ENCODE measurements at places on chromosomes 2 and 18.

- peak overlapping the region; percentile 59 for H3K27ac ChIP-seq
- peaks cover 4% of the 10 kb centered on the region for H3K36me3 ChIP-seq
- DNase-seq = peak; percentile 86
- peak overlapping the region; percentile 63 for H3K4me3 ChIP-seq
- H3K4me1 ChIP-seq = peaks cover 75% of the 10 kb centered on the region
- no peaks in the 10 kb centered on the region for H3K27me3 ChIP-seq
Observed at GRCh38 chr2:28586867-28587266, 91.0 kb downstream of the PLB1 start.

- H3K27me3 ChIP-seq = no peaks in the 10 kb centered on the region
- H3K27ac ChIP-seq = no peak overlapping the region
- no peak overlapping the region for H3K4me3 ChIP-seq
- peaks cover 3% of the 10 kb centered on the region for H3K36me3 ChIP-seq
Observed at GRCh38 chr2:176819306-176819705, 393.3 kb upstream of the HNRNPA3 start.

GRCh38 chr2:30165617-30166016, 18.8 kb downstream of the YPEL5 start:
- no peaks in the 10 kb centered on the region for H3K27me3 ChIP-seq
- no peak overlapping the region for H3K4me3 ChIP-seq
- no peak overlapping the region for H3K27ac ChIP-seq
- H3K4me1 ChIP-seq = peaks cover 6% of the 10 kb centered on the region

- DNase-seq = no peak
- H3K27ac ChIP-seq = no peak overlapping the region
Observed at GRCh38 chr18:36296650-36297416, 680 bp upstream of the FHOD3 start.

- no peak for DNase-seq
- H3K4me1 ChIP-seq = peaks cover 76% of the 10 kb centered on the region
- no peaks in the 10 kb centered on the region for H3K27me3 ChIP-seq
- H3K27ac ChIP-seq = peak overlapping the region; percentile 50
Observed at GRCh38 chr2:84652431-84652830, 136.1 kb downstream of the DNAH6 start.

DNA sequence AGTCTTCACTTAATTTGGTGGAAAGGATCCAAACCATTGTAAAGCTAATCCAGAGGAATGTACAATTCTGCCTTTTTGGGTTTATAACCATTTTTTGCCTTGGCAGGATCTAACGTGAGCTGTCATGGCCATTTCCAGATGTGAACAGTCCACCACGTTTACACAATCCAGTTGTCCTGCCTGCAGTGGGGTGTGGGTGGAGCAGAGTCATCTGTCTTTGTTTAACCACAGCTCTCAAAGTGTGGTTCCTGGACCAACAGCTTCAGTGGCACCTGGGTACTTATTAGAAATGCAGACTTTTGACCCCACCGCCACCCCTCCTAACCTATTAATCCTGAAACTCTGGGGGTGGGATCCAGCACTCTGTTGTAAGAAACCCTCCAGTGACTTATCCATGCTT, 35.9 kb downstream of the FHOD3 start:
- H3K4me3 ChIP-seq = no peak overlapping the region
- H3K4me1 ChIP-seq = no peaks in the 10 kb centered on the region
- no peak for DNase-seq
- no peak overlapping the region for H3K27ac ChIP-seq

- DNase-seq = peak; percentile 77
- no peaks in the 10 kb centered on the region for H3K36me3 ChIP-seq
- no peak overlapping the region for H3K27ac ChIP-seq
- no peak overlapping the region for H3K4me3 ChIP-seq
Observed at GRCh38 chr2:45778720-45779171, 127.3 kb downstream of the PRKCE start.

- no peak overlapping the region for H3K27ac ChIP-seq
- H3K4me1 ChIP-seq = no peaks in the 10 kb centered on the region
- H3K36me3 ChIP-seq = no peaks in the 10 kb centered on the region
Observed at GRCh38 chr2:71006955-71007799, 12.5 kb upstream of the TEX261 start.

DNA sequence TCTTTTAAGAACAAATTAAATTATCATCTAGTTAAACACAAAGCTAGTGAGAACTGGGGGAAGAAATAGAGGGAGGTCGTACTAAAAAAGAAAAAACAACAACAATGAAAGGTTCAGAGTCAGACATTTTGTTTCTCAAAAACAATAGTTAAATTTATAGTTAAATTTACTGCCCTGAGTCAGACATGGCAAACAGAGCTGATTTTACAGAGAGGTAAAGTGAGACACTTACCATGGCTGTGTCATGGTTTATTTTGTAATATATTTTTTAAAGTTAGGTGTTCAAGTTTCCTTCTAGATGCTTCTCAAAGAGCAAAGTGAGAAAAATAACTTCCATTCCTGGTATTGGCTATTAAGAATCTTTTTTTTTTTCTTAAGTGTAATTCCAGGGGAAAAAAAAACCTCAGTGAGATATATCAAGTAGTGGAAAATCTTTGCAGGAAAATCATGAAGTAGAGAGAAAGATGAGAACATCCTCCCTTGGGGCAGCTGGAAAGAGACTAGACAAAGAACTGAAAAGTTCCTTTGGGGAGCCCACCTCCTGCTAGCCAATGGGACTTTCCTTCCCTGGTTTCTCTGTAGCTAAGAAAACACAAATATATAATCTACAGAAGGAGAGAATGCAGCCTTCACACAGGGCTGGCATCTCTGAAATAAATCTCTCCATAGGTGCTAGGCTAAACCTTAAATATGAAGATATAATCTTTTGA, 12.3 kb downstream of the KLF7 start:
- H3K4me3 ChIP-seq = no peak overlapping the region
- H3K4me1 ChIP-seq = peaks cover 90% of the 10 kb centered on the region
- H3K27me3 ChIP-seq = no peaks in the 10 kb centered on the region

GRCh38 chr2:219434718-219435525, at the start of gene SPEG:
TSS of gene SPEG (plus strand) at chr2:219434843. CDS start at chr2:219434978, 135 bp downstream.
- no peaks in the 10 kb centered on the region for H3K4me1 ChIP-seq
- no peak for DNase-seq
- no peak within 1 kb of the TSS for H3K27ac ChIP-seq
- no peak within 1 kb of the TSS for H3K4me3 ChIP-seq
- H3K27me3 ChIP-seq = peaks cover 22% of the 10 kb centered on the region

GRCh38 chr2:3117650-3118216, 259.9 kb downstream of the EIPR1 start:
- no peak overlapping the region for H3K4me3 ChIP-seq
- H3K36me3 ChIP-seq = no peaks in the 10 kb centered on the region
- no peak overlapping the region for H3K27ac ChIP-seq
- H3K27me3 ChIP-seq = no peaks in the 10 kb centered on the region
- DNase-seq = no peak

DNA sequence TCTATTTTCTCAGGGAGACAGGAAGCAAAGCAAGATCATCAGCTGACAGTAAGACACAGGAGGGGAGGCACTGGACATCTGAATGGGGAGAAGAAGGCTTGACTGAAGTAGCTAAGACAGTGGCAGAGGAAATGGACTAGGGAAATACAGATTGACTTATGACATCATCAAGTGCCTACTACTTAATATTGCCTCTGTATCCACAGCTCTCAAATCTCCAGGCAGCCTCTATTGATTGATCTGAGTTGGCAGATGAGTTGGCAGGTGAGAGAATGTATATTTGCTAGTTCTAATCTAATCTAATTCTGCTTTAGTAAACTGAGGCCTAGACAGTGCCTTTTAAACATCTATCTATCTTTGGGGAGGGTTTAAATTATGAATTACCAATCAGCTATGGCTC, 242.1 kb downstream of the SLC8A1 start:
- no peak overlapping the region for H3K4me3 ChIP-seq
- no peak for DNase-seq
- H3K36me3 ChIP-seq = no peaks in the 10 kb centered on the region
- H3K27me3 ChIP-seq = no peaks in the 10 kb centered on the region

DNA sequence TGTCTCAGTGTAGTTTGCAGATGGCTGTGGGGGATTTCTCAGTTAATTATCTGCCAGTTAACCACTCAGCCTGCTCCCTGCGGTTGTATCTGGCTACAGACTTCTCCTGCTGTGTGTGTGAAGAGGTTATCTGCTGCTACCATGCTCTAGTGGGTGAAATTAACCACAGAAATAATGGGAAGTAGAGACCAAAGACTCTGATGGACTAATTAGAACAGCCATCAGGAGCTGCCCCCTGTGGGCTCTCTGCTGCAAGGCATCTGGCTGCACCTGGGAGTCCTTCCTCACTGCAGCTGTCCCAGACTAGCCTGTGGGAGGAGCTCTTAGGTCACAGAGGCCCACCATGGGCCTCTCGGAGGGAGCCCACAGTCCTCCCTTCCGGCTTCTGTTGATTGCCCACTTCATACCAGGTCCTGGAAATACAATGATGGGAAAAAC, 66.6 kb downstream of the CTIF start:
- H3K4me1 ChIP-seq = no peaks in the 10 kb centered on the region
- H3K27me3 ChIP-seq = no peaks in the 10 kb centered on the region
- no peak for DNase-seq
